Fibroblast of skin of abdomen (primary cell): ENCODE measurements at places on chromosomes 12 and 14.

DNA sequence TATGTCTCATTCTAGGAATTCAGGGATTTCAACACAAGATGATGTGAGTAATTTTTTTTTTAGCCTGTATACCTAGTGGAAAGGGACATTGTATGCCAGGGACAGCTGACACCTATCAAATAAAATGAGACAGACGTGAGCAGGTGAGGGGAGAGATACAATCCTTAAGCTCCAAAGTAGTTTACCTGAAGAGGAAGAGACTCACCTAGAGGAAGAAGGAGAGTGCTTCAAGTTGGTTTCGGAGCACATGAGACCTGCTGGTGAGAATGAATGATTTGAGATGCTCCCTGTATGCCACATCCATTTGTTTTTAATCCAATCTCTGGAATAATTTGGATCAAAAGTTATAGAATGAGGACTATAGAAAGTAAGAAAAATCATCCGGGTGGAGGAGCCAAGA is 915.4 kb upstream of the FBXO33 start:
- no peak for DNase-seq

DNA sequence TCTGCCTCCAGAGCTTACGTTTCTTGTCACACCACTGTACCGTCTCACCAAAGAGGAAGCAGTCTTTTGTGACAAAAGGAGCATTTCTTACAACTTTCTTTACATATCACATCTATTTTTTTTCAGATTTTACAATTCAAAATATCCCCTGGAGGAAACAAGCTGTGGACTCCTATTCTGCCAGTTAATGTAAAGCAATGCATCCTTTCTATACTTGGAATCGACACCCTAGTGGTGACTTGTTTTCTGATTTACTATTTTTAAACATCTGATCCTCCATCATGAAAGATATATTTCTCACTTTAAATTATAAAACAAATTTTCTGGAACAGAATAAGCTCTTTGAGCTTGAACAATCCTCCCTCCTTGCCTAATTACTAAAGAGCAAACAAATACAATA is 34.8 kb downstream of the AICDA start:
- DNase-seq = no peak

DNA sequence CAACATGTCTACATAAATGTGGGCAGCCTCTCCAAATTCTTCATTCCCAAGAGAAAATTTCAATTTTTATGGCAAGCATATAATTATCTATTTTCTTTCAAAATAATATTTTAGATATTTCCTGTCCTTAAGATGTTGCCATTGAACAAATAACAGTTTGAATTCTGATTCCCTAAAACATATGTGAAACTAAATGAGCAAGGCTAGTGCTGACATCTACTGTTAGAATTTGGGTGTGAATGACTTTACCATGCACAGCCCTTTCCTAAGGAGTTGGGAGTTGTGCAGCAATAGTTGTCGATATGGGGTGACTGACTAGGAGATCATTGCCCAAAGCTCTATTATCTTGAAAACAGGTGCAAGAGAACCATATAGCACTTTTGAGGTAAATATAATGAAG is 108.2 kb upstream of the SLC38A4 start:
- peak; percentile 75 for DNase-seq

GRCh38 chr12:48771588-48772112 is 17.2 kb downstream of the ADCY6 start:
- no peak for DNase-seq

- DNase-seq = no peak
Measured at GRCh38 chr14:101361451-101362433, 199.6 kb upstream of the DIO3 start.

DNA sequence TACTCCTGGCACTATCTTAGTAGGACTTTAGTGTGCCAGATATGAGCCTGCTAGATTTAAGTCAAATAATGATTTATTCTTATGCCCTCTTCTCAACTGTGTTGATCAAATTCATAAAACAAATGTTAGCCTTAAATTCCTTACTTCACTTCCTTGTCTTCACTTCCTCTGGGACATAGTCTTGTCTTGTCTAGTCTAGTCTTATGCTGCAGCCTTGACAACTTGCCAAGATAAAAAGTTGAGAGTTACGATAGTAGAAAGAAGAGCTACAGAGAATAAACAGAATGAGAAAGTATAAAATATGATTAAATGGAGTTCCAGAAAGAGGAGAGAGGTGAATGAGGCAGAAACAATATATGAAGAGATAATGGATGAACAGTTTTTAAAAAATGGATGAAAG is 378.1 kb downstream of the DAD1 start:
- DNase-seq = no peak

- DNase-seq = peak; percentile 48
Measured at GRCh38 chr14:89902881-89903280, 51.6 kb downstream of the EFCAB11 start.

DNA sequence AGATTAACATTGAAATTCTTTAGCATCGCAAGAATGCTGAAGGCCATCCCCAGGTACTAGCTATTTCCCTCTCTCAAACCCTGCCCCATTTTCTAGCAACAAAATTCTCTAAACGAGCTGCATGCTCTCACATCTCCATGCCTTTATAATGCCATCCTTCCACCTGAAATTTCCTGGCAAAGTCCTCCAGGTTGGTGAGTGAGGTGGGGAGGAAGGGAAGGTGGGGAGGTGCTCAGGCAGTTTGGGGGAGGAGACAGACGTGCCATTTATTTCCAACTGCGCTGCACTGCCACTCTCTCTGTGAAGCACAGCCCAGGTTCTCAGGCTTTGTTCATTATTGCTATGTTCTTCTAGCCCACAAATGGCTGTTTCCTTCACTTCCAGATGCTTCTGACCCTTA is 208.4 kb downstream of the PAWR start:
- no peak for DNase-seq

GRCh38 chr14:51401272-51401671 is 161.2 kb downstream of the TMX1 start:
- DNase-seq = no peak

GRCh38 chr12:50960130-50960529 is 7.8 kb downstream of the HIGD1C start:
- DNase-seq = no peak

GRCh38 chr12:106508966-106509365 is 73.8 kb upstream of the RFX4 start:
- DNase-seq = no peak

GRCh38 chr12:76340680-76341435 is 7.4 kb downstream of the BBS10 start:
- DNase-seq = no peak

GRCh38 chr14:71726580-71727021 is 205.6 kb upstream of the RGS6 start:
- peak; percentile 80 for DNase-seq

GRCh38 chr12:76864791-76865400 is 13.9 kb downstream of the CSRP2 start:
- DNase-seq = peak; percentile 81

DNA sequence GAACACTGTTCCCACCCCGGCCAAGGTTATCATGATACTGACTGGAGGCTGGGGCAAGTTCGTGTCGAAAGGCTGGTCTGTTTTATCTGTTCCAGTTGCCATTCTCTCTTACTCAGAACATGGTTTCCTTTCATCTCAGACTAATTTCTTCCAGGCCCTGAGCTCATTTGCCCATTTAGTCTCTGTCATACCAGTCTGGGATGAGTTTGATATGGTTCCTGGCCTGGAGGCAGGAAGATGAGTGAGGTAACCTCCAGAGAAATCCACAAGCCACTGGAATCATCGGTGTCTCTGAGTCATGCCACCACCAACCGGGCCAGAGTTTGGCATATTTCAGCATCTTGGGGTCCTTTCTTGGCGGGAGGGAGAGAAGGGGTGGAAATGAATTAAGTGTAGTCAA is 114.7 kb downstream of the NTF3 start:
- peak; percentile 86 for DNase-seq

DNA sequence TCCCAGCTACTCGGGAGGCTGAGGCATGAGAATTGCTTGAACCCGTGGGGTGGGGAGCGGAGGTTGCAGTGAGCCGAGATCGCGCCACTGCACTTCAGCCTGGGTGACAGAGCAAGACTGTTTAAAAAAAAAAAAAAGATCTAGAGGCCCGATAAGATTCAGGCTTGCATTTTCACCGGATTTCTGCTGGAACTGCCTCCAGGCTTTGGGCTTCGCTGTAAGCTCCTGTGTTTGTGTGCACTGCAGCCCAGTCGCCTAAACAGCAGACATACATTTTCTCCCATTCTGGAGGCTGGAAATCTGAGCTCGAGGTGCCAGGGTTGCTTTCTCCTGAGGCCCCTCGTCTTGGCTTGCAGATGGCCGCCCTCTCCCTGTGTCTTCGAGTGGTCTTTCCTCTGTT is 12.2 kb downstream of the BRI3BP start:
- no peak for DNase-seq

GRCh38 chr14:25837551-25837965 is 760.3 kb downstream of the NOVA1 start:
- peak; percentile 4 for DNase-seq

GRCh38 chr12:18141048-18141982 is 51.3 kb upstream of the RERGL start:
- peak; percentile 46 for DNase-seq

DNA sequence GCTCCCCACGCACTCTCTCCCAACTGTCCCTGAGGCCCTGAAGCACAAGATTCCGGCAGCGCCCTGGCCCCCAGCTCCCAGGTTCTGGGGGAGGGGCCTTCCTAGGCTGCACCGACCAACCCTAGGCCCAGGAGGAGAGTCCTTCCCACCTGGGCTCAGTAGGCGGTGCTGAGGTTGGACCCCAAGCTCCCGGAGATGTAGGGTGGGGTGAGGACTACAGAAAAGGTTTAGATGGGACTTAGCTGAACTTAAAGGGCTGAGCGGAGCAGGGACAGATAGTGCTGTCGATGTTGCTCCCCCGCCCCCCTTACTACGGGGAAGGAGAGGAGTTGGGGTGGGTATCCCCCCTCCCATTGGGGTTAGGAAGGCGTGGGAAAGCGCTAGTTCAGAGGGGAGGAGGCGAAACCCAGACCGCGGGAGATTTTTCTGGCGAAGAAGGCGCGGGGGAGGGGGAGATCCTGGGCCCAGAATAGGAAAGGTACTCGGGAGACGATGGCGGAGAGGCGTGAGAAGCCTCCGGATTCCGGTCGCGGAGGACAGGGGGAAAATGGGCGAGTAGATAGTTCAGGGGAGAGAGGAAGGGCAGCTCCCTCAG is 4.2 kb upstream of the BAZ2A start:
- DNase-seq = no peak

- DNase-seq = no peak
Measured at GRCh38 chr14:89357655-89358297, 59.3 kb downstream of the FOXN3 start.

DNA sequence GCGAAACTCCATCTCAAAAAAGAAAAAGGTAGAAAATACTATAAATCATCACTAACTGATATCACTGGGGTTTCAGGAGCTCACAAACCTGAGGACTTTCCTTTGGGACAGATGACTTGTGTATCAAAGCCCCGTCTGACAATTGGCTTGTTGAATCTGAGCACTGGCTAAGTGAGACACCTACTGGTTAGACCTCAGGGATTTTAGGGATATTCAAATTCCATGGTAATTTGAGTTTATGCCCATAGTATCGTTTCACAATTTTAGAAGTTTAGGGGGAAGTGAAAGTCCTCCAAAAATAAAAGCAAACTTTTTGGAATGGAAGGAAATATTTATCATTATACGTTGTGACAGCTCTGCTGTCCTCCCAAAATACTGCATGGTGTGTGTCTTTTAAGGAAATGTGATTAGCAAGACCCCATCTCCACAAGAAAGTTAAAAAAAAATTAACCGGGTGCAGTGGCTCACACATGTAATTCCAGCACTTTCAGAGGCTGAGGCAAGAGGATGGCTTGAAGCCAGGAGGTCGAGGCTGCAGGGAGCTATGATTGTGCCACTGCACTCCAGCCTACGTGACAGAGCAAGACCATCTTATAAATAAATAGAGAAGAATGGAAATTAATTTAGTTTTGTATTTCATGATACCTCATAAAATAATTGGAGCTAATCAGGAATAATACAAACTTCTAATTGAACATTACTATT is 49.2 kb downstream of the FBXL14 start:
- no peak for DNase-seq

DNA sequence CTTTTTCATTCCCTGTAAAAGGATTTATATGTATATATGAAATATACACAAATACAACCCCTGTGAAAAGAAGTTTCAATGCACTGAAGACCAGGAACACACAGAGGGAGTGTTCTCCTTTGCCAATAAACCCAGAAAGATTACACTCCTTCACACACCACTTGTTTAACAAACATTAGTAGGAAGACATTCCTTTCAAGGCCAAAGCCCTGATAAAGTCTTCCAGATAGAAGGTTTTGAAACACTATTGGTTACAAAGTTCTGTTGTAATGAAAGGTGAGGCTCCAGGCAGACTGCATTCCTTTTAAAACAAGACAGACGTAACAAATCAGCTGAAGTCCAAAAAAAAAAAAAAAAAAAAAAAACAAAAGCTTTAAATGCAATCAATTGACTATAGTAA is 81.0 kb downstream of the PTPN21 start:
- DNase-seq = no peak

DNA sequence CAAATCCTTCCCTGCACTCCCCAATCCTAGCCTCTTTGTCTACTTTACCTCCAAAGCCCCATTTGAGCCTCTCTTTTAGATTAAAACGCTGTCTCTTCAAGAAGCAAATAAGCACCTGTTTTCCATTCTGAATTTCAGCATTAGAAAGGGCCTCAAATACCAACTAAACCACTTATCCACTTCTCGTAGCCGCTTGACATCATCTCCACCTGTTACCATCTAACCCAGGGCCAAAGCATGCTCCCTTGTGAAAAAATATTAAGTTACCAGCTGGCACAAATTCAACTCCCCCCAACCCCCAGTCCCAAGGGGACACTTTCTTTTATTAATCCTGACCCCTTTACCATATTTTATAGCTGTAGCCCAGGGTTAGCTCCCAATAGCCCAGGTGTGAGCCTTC is 43.1 kb downstream of the GPHB5 start:
- no peak for DNase-seq

- no peak for DNase-seq
Measured at GRCh38 chr12:132366341-132366861, 37.0 kb upstream of the GALNT9 start.

DNA sequence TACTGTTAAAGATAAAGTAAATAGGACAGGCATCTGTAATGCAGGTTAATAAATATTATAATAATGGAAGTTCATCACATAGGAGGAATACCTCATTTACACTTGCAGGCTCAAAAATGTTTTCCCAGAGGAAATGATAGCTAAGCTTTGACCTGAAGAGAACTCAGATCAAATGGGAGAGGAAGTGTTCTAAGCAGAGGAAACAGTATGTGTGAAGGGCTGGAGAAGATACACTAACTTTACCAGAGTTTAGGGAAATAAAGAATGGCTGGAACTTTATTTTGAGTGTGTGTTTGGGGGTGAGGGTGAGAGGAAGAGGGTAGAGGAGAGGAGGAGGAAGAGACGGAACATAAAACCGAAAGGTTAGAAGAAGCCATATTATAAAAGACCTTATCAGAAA is 34.0 kb upstream of the AP4S1 start:
- DNase-seq = no peak

- DNase-seq = no peak
Measured at GRCh38 chr12:46546634-46547273, 174.2 kb upstream of the SLC38A2 start.

DNA sequence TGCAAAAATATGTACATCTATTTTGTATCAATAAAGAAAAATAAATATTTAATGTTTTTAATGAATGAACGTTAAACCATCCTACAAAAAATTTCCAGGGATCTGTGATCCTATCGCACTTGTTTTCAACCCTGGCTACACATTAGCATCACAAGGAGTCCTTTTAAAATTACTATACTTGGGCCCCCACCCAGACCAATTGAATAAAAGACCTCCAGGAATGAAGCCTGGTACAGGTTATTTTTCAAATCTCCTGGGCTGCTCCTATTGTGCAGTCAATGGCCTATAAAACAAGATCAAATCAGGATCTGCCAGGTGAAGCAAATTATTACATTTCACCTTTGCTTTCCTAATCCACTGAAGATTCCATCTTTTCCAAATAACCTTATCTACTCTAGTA is 33.4 kb upstream of the GXYLT1 start:
- DNase-seq = no peak
